ENCODE measurements at places on chromosomes 1 and 21.

DNA sequence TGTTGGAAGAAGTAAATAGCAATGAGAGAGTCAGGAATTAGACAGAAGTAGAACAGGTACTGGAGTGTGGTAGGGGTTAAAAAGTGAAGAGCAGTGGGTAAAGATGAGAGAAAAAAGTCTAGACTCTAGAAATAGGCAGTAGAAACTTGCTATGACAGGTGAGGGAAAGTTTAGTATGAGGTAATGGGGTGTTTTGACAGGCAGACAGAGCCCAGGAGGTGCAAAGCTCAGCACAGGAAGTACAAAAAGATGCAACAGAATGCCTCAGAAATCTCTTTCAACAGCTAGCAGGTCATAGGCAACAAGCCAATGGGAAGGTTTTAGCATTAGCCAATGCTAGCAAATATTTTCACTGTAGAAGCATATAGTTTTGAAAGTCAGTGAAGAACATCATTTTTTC lies 319.1 kb upstream of the SGIP1 start:
- DNase-seq: no peak

- DNase-seq: no peak
Observed at GRCh38 chr1:178928976-178929375, 58.1 kb upstream of the ANGPTL1 start.

DNA sequence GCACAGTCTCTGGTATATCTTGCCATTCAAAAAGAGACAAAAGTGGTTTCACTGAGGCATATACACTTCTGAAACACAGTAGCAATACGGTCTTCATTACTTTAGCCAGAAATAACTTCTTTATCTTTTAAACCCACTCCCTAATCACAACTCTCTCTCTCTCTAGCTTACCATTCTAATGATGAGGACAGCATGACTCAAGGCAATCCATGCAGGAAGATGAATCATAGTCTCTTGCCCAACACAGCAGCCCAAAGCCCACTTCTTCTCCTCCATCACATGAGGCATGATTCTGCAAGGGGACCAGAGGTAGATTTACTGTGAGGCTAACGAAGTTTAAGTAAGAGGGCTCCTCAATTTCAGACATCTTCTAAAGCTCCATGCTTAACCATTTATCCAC lies 285.0 kb upstream of the NR5A2 start:
- no peak for DNase-seq

- no peak for DNase-seq
Observed at GRCh38 chr1:111723091-111723806, 15.9 kb downstream of the INKA2 start.

- no peak for DNase-seq
Observed at GRCh38 chr1:99808391-99809115, 41.6 kb upstream of the AGL start.

DNA sequence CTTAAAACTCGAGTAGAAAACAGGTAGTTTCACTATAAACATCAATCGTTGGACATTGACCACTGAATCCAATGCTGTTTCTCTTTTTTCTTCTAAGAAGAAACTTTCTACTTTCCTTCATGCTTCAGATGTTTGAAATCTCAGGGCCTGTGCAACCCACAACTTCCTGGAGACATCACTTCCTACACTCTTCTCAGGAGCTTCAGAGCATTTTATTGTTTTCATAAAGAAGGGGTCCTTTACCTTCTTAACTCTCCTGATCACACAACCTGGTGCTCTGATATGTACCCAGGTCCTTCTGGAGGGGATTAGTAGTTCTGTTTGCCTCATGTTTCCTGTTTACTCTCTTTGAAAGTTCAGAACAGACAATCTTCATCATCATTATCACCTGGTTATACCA lies 113.0 kb upstream of the VAV3 start:
- no peak for DNase-seq

Measured in progenitor cell of endocrine pancreas (in vitro differentiated cells).